Muscle of arm (tissue), 14 donors: ENCODE measurements at places on chromosomes 7 and 10. TPM values are rescaled to one million over a fixed set of nuclear protein-coding genes. Genes with fewer than 3 reads are reported as not detected.
A peak's percentile ranks its signal among the peaks of the same experiment; 100 is the strongest.

DNA sequence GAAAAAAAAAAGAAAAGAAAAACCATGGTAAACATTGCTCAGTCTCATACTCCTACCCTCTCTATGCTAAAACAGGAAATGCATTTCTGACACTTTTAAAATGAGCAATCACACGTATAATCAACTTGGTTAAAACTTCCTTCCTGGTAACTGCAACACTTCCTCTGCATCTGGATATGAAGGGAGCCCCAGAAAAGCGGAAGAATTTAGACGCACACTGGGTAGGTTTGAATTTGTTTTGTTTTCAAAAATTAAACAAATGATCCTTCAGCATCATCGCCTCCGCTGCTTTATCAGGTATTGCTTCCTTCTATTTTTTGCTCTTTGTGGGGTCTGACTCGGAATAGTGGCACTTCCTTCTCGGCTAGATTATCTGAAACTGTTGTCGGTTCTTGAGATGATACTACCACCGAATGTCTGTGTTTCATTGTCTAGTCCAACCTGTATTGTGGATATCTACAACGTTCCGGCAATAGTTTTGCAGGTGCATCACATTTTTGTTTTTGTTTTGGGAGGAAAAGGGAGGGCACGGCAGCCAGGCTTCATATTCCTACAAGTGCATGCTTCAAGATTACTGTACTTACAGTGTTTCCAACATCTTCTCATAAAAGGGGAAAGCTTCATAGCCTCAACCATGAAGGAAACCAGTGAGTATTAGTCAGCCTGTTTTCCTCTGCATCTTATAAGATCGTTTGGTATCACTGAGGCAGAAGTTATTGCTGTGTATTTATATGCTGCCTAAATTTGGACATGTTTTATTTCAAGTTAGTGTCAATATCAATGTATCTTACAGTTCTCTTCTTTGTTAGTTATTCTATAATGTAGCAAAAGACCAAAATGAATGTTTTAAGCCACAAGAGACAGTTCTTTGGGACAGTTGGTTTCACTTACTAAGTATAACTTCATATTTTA is at the start of gene PIK3CG:
TSS of gene PIK3CG (plus strand) at position 153 of the 912 bp plus-strand sequence. CDS start 2,280 bp downstream, outside the sequence.
- no peak for DNase-seq

Gene THNSL1
- 5.9 TPM for polyA plus RNA-seq

DNA sequence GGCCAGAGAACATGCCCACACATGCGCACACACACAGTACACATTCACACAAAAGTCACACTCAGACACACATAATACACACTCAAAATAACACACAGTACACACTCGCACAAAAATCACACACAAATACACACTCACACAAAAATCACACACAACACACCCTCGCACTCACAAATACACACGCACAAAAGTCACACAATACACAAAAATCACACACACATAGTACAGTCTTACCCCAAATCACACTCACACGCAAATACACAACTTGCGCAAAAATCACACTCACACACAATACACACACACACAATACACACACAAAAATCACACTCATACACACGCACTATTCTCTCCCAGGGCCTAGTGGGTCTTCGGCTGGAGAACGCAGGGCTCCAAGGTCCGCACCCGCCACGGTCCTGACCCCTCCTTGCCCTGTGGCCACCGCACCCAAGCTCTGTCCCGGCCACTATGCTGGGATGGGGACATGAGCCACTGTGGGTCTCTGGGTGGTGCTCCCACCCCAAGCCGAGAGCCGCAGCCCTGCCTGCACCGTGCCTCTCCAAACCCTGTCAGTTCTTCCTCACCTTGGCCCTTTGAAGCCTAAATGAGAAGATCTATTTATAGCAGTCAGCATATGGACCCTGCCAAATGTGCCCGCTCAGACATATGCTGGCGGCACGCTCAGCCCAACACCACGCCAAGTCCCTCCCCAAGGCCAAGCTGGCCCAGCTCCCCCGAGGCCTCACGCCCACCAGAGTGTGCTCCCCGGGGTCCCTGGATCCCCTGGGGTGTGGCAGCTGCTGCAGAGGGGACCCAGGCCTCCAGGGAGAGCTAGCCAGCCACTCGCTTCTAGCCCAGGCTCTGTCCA is 55.9 kb downstream of the ELFN1 start:
- DNase-seq: no peak

DNA sequence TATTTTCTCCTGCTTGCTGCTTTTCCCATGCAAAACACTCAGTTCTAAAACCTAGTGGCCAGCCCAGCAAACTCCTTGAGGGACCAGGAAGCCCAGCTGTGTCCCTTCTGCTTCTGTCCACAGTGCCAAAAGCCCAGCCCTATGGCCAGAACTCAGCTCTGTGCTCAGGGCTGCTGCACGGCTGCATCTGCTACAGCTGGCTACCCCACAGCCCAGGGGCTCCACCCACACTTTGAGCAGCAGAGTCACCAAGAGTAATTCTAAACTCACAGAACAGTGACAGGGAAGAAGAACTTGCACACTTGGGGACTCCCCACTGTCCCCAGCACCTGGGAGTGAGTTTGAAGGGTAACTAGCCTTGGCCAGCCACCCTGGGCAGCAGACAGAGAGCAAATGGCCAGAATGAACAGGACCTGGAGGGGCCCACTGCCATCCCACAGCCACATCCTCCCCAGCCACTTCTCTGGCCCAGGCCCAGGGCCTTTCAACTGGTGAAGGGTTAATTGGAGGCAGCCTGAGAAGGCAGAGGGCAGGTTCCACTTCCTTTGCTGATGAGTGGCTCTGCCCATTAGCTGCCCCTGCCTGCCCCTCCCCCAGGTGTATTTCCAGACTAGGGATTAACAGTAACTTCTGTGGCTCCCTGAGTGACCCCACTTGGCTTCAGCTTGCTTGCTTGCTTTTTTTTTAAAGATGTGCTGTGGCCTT is 28.1 kb upstream of the TRIM8 start:
- DNase-seq: peak; percentile 90

DNA sequence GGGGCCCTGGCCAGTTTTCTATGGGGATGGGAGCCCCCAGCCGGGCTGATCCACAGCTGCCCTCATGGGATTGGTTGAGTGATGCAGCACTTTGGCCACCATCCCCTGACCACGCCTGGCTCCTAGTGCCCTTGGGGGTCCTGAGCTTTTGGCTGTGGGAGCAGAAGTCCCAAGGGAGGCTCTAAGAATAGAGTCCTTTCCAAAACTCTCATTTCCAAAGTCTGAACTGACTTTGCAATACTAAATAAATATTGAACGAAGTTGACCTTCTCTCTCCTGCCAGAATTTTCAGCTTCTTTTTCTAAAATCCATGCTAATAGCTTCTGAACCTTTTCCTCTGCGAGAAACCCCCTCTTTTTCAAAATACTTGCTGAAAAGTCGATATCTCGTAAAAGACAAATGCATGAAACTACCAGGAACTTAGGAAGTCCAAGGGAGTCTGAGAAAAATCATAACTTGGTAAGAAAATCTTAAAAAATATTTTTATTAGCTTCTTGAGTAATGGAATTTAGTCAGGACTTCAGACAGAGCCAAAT is 62.7 kb upstream of the IGFBP3 start:
- no peak for DNase-seq

DNA sequence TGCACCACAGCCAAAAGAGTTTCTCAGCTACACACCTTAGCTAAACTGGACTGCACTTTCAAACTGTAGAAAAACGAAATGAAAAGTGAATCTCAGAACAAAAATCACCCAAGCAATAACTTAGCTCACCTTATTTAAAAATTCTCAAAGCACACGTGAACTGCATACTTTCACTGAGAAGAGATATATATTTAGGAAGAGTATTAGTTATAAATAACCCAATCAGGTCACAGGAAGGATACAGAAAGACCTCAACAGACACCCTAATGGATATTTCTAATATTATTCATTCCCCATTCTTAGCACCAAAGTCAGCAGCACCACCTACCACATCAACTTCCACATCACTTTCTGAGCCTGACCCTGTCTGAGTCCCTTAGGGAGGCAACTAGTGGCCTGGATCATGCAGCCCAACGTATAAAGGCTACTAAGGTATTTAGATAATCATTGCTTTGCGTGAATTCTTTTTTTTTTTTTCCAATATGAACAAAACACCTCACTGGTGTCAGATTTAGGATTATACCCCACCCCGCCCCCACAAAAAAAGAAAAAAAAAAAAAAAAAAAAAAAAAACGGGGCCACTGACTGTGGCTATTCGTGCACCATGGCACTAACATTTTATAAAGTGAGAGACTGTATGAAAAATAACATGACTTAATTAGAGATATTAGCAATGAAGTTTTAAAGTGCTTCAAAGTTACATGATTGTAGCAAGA is 2.6 kb downstream of the ABI1 start:
- DNase-seq: no peak
